ENCODE measurements at places on chromosomes 13 and 19. TPM values are rescaled to one million over a fixed set of nuclear protein-coding genes. Genes with fewer than 3 reads are reported as not detected.

Gene APOC4
- total RNA-seq = not detected

Gene BICRA
- 12.2 TPM for total RNA-seq

Gene SLC7A9
- total RNA-seq = not detected

Gene FGF22
- total RNA-seq = not detected

Gene CACNG6
- total RNA-seq = not detected

Gene LRRC4B
- not detected for total RNA-seq

Gene PLIN5
- total RNA-seq = not detected

Gene SMIM44
- total RNA-seq = not detected

Gene LILRA2
- not detected for total RNA-seq

Gene CYP4F2
- not detected for total RNA-seq

Gene ZNF418
- total RNA-seq = 1.0 TPM

Gene ZNF829
- total RNA-seq = 4.5 TPM

Gene TYK2
- total RNA-seq = 221 TPM

Gene NLRP11
- not detected for total RNA-seq

Gene ZNF415
- 0.50 TPM for total RNA-seq

Gene GSX1
- not detected for total RNA-seq

Gene SYNGR4
- not detected for total RNA-seq

Gene DCT
- 0.29 TPM for total RNA-seq

Gene DCAF15
- total RNA-seq = 67.7 TPM

Gene ANKLE1
- 4.4 TPM for total RNA-seq

Gene FAM124A
- 1.2 TPM for total RNA-seq

Gene ZNF266
- 24.7 TPM for total RNA-seq

Gene ZNF681
- total RNA-seq = 3.1 TPM

Gene TSPAN16
- not detected for total RNA-seq

Gene ERICH6B
- not detected for total RNA-seq

Gene GRIN3B
- total RNA-seq = 0.21 TPM

Gene LILRA1
- total RNA-seq = not detected

Gene CACNA1A
- total RNA-seq = 2.5 TPM

Gene ELAVL3
- total RNA-seq = not detected

Gene ZNF813
- total RNA-seq = 8.4 TPM

Gene ZGLP1
- total RNA-seq = 6.6 TPM

Gene VSTM1
- total RNA-seq = not detected

Gene SCN1B
- 0.97 TPM for total RNA-seq

Gene RPS15
- total RNA-seq = 1,611 TPM

Gene AKT1S1
- total RNA-seq = 33.8 TPM

Gene PIN1
- total RNA-seq = 62.0 TPM

Gene CGB8
- not detected for total RNA-seq

Gene PBX4
- 101 TPM for total RNA-seq

Gene ZNF554
- total RNA-seq = 0.65 TPM

Gene CCL25
- total RNA-seq = 0.48 TPM

Gene HNRNPL
- total RNA-seq = 617 TPM

Gene ZNF579
- total RNA-seq = 6.5 TPM

Gene OR10H1
- total RNA-seq = not detected

Gene SOHLH2
- total RNA-seq = not detected

Gene CCDC194
- 1.8 TPM for total RNA-seq

Gene NAPSA
- 86.0 TPM for total RNA-seq

Gene ZNF331
- 24.9 TPM for total RNA-seq

Gene TDRD12
- total RNA-seq = 4.4 TPM

Gene PRR20C
- total RNA-seq = not detected

Gene GNG8
- not detected for total RNA-seq

Gene FPR3
- total RNA-seq = not detected

Gene ZFR2
- total RNA-seq = 0.28 TPM

Gene ZMYM5
- total RNA-seq = 11.6 TPM

Gene ASF1B
- total RNA-seq = 62.6 TPM

Gene LDLR
- total RNA-seq = 63.8 TPM

Gene SAE1
- 151 TPM for total RNA-seq

Gene FAM216B
- not detected for total RNA-seq

Gene PGPEP1
- 46.0 TPM for total RNA-seq
